ENCODE measurements at places on chromosomes 12 and 14. TPM values are rescaled to one million over a fixed set of nuclear protein-coding genes. Genes with fewer than 3 reads are reported as not detected.

The NFKBIA gene
- 83.7 TPM for total RNA-seq

The NINJ2 gene
- 0.17 TPM for total RNA-seq

The REP15 gene
- 3.4 TPM for total RNA-seq

The ANO2 gene
- total RNA-seq: not detected

Data from foreskin keratinocyte (primary cell).